ENCODE measurements at places on chromosomes 4 and X.

DNA sequence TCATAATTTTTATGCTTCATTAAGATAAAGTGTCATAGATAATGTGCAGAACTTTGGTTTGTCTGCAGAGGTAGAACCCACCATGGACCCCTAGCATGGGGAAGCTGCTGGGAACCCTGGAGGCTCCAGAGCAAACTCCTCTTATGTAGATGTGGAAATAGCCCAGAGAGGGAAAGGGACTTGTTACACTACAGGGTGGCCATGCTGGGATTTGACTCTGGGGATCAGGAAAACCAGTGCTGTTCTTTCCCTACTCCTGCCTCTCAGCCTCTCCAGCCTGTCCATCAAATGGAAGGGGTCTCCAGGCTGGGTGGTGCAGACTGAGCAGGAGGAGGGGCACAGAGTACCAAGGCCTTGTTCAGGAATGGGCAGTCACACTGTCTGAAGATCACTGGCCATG is 54.2 kb downstream of the MSX1 start:
- DNase-seq = no peak

GRCh38 chrX:13699183-13699826 is 10.4 kb downstream of the RAB9A start:
- DNase-seq = no peak

DNA sequence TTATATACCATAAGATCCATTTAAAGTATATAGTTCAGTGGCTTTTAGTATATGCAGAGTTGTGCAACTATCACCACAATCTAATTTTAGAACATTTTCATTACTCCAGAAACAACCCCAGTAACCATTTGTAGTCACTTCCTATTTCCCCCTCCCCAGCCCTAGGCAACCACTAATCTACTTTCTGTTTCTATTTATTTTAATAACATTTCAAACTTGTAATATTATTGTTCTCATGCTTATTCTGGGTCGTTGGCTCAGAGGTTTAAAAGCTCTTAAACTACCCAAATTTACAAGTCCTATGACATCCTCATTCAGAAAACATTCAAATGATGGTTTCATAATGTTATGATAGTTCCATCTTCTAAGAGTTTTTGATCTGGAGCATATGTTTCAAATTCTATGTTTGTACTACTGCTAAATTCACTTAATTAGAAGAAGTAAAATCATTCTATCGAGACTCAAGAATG is 18.4 kb downstream of the XIAP start:
- peak; percentile 58 for DNase-seq

DNA sequence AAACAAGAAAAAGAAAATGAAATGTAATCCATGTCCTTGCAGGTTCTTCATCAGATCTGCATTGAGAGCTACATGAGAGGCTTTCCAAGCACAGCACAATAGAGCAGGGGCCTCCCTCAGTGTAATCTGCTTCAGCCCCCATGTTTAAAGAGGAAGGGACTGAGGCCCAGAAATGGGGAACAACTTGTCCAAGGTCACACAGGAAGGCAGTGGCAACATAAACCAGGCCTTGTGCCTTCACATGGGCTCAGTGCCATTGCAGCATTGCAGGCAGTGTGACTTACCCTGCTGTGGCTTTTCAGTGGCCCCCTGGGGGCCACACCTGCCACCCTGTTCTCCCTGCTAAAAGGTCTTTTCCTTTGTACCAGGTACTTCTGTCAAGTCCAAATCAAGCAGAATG is 20.9 kb upstream of the CD99L2 start:
- no peak for DNase-seq

GRCh38 chr4:103306870-103307375 is 108.8 kb upstream of the CENPE start:
- DNase-seq = no peak

GRCh38 chr4:10205223-10205622 is 88.6 kb upstream of the WDR1 start:
- DNase-seq = peak; percentile 0

DNA sequence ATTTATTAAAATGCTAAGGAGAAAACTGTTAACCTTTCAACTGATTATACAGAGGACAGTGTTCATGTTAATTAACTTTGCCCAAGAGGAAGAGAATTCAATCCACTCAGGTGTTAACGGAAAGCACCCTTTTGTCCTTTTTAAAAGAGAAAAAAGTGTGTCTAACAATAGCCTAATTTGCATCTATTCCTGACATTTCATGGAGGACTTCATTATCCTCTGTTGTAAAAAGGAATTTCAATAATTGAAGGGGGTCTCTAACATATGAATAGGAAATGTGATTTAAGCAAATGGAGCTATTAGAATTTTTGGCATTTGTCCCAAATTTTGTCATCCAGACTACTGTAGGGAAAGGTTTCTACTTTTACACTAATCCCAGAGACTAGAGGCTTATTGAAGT is 44.6 kb upstream of the GC start:
- DNase-seq = no peak

GRCh38 chr4:122968227-122968812 is 45.9 kb upstream of the NUDT6 start:
- peak; percentile 64 for DNase-seq

GRCh38 chr4:7733801-7734650 is 205.6 kb downstream of the AFAP1 start:
- DNase-seq = no peak

DNA sequence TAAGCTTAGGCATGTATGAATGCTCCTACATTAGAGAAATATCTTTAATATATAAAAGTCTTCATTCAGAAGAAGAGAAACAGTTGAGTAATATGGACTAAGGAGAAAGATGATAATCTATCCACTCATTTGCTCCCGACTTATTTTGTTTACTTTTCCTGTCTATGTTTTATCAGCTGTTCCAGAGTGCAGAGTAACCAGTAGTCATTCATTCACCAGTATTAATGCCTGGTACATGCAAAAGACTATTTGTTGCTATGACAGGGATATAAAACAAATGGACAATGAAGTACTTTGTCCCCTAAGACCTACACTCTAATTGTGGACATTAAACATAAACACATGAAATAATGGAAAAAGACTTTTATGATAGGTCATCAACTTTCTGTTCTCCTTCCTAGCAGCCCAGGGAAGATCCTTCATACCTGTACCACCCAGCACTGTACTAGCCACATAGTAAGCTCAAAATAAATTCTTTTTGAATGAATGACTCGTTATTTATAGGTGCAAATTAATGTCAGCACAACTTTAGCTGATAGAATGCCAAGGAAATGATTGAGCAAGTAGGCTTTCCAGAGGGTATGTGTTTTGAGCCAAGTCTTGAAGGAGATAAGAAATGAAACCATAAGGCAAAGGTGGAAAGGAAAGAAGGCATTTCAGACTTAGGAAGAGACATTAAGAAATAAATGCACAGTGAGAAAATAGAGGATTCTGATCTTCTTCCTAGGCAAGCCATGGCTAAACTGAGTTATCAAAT is 45.0 kb upstream of the IL13RA1 start:
- no peak for DNase-seq

GRCh38 chr4:142191901-142192300 is 555.5 kb downstream of the IL15 start:
- DNase-seq = no peak

GRCh38 chrX:84188320-84188834 is 378 bp upstream of the RPS6KA6 start:
- DNase-seq = peak; percentile 53

- DNase-seq = no peak
Measured at GRCh38 chr4:75845992-75846391, 56.3 kb downstream of the PPEF2 start.

DNA sequence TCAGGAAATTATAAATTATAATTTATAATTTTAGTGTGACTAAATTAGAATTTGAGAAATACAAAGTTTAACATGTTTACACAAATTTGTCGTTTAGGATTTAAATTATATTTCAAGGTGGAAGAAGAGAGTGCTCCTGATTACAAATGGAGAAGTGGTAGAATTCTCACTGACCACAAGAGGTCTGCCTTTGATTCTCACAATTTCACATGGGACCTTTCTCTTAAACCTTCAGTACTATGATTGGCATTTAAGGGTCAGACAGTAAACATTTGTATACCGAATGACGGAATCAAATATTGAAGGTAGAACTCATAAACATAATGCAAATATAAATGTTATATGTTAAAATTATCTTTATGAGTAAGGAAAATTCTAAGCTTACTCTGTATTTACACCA is 171.7 kb downstream of the SLIT2 start:
- DNase-seq = no peak

DNA sequence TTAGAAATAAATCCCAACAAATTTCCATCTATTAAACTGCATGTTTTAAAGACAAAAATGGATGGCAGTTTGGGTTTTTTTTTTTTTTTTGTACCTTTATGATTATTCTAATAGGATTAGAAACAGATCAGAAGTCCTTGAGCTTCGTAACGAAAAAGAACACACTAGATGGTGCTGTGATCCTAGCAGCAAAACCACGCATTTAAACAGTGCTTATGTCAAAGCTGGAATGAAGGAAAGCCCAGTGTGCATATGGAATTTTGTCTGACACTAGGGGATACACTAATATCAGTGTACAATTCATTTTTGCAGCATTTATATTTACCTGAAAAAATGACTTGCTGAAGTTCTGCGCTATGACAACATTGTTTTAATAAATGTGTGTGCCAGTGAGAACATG is 229.1 kb downstream of the VEGFC start:
- peak; percentile 61 for DNase-seq

- no peak for DNase-seq
Measured at GRCh38 chrX:39998636-39999406, 98.9 kb downstream of the BCOR start.

DNA sequence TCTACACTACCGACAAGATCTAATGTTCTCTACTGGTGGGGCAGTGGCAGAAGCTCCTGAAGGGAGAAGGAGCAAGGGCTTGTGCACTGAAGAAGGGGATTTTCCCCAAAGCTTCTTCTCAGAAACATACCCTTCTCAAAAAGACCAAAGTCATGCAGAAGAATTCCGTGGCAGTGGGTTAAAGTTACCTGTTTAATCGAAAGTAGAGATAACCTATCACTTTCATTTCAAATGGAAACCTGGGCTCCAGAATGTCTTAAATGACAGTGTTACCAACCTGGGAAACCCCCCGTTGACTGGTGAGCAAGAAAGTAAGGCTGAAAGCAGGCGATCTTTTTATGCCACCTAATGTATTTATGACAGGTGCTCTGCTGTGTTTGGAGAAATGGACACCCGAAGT is 92.5 kb upstream of the TEX13D start:
- no peak for DNase-seq

DNA sequence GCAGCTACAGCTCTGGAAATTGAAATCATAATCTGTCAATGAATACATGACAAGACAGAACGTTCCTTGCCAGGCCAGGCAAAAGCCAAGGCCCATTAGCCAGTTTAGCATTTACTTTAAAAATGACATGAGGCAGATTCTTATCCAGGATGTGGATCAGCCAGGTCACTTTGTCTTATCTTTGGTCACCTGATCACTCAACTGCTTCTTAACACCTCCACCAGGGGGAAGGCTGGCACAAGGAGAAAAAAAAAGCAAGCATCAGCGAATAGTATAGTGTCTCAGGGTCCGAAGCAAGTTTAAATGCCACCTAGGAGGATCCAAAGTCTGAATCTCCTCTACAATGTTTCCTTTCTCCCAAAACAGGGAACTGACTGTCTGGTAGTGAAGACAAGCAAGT is 18.8 kb downstream of the ATP1B4 start:
- DNase-seq = no peak

DNA sequence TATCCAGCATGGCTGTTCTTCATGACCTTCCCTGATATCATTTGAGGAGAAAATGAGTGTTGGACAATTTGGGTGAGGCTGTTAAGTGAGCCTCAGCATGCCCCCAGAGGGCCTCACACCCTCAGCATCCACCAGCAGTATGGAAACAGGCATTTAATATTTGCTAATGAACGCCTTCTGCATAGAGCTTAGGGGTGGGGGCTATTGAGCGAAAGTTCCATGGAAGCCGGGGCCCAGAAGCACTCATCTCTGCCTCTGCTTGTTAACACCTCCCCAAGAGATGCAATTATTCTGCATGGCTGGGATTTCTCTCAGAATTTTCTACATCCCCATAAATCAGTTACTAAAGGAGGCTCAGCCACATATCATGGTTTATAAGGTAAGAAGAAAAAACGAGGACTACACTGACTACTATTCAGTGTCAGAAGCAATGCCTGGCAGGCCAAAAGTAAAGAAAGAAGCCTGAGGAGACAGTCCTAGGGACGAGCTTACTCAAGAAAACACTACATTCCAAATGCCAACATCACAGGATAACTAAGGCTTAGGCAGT is 100.1 kb upstream of the MAP3K15 start:
- no peak for DNase-seq

DNA sequence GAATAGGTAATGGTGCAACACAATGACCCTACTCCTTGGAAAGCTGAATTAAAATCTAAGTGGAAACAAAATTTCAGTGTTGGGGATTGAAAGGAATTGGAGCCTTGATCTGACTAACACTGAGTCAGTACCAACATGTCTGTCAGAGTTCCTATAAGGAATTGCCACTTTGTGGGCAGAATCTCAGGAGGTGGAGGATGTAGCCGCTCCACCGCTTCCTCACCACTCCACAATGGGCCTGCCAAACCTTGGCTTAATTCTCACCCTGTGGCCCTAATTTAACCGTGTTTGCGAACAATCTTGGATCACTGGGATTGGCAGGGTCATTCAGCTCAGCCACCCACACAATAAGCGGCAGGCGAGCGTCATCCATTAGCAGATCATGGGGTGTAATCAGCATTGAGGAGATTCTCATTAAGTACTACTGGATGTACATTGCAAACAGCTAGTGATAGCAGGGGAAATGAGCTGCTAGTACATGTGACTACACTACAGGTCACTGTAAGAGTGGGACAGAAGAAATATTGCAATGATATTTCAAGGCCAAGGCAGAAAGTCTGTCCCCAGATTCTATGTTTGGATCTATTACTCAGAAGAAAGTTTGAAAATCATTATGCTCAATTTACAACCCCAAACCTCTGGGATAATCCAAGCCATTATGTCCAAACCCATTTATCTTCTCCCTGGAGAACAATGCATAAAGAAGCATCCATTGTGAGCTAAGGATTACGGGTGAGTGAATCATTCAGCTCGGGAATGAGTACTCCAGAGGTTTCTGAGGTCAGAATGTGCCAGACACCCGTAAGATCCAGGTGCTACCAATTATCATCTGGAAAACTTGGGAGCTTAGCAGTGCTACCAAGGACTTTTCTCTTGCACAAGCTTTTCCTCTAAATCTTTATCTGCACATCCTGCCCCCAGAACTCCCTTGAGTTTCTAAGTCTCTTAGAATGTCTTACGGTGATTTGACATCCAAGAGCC is 5.8 kb downstream of the SRPX start:
- DNase-seq = peak; percentile 94

DNA sequence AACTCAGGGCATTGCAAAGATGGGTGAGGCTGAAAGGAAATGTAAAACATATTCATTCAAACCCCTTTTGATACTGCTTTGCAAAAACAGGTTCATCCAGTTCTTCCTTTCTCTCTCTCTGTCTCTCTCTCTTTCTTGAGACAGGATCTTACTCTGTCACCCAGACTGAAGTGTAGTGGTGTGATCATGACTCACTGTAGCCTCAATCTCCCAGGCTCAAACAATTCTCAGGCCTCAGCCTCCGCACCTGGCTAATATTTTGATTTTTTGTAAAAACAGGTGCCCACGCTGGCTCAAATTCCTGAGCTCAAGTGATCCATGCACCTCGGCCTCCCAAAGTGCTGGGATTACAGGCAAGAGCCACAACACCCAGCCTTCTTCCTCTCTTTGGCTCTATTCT is 15.6 kb upstream of the DCHS2 start:
- DNase-seq = no peak
